ENCODE measurements at places on chromosomes 7 and 10.

- no peak for DNase-seq
Measured at GRCh38 chr7:70838292-70838907, 293.5 kb upstream of the GALNT17 start.

GRCh38 chr7:4745971-4746919 is 29.2 kb upstream of the AP5Z1 start:
- no peak for DNase-seq

GRCh38 chr7:111475959-111476358 is 86.3 kb downstream of the IMMP2L start:
- DNase-seq = no peak

DNA sequence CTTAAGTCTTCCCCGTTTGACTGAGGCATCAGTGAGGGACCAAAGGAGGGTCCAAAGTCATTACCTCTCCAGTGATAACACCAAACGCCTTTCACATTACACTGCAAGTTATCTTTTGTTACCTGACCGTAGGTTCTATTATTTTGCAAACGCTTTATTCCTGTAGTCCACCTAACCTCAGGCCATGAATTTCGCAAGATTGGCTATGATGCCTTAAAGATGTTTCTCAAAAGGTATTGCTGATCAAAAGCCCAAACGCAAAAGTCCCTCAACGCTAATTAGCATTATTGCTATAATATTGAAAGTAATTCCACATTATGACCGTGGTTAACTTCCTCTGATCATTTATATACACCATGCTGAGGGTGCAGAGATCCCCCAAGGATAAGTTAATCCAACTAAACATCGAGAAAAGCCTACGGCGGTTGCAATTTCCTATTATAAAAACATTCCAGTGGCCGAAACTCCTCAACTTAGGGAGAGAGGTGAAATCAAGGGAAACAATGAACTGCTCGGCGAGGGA is 649 bp downstream of the DNA2 start:
- no peak for DNase-seq

- no peak for DNase-seq
Measured at GRCh38 chr7:130481898-130482297, 10.0 kb upstream of the MEST start.

DNA sequence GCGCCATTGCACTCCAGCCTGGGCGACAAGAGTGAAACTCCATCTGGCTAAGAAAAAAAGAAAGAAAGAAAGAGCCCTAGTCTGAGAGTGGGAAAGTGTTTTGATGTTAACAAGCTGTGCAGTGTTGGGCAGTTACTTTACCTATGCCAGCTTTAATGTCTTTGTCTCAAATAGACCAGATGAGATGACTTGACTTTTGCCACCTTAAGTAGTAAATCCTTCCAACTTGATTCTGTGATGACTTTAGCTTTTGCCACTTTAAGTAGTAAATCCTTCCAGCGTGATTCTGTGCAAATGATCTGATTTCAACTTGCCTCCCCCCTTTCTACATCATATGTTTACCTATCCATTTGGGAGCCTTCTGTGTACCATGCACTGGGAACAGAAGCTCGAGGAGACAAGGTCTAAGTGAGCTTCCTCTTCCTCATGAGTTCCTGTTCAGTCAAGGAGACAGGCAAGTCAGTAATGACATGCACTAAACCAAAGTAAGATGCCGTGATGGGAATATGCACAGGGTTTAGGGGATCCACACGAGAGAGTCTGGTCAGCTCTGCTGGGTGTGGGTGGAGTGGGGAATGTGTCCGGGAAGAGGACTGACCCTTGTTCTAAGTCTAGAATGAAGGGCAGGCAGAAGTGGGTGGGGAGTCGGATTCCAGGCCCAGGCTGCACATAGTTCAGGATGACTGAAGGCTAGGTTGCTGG is 17.2 kb downstream of the INPP5F start:
- no peak for DNase-seq

DNA sequence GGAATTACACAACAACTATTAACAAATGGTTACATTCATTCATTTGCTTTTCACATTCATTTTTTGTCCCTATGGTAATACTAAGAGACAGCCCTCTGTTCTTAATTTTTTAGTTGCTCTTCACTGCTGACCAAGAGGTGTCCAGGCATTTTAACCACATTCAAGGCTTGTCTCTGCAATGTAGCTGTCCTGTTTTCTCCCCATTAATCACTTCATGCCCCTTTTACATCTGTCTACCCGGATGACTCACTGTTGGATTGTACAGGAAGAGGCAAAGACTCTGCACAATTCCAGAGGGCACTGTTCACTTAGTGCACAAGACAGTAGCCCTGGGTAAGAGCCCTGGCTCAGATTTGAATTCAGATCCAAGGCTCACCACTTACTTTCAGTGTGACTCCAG is 168.5 kb downstream of the NOC3L start:
- no peak for DNase-seq

DNA sequence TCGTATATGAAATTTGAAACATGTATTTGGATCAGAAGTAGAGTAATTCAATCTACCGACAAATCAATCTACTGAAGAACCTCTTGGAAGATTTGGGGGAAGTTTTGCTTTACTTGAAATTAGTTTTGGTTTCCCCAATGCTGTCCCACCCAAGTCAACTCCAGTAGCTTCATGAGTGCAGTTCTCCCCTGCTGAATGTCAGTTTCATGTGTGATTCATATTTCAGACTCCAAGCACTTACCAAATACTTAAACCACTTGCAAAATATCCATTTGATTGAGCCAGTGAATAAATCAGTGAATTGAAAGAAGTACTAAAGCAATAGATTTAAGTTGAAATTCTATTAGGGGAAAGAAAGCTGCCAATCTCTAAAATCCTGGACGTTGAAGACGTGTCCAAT is 9.3 kb downstream of the CALML5 start:
- DNase-seq = no peak

GRCh38 chr10:101380353-101381017 is 26.5 kb downstream of the BTRC start:
- DNase-seq = no peak

DNA sequence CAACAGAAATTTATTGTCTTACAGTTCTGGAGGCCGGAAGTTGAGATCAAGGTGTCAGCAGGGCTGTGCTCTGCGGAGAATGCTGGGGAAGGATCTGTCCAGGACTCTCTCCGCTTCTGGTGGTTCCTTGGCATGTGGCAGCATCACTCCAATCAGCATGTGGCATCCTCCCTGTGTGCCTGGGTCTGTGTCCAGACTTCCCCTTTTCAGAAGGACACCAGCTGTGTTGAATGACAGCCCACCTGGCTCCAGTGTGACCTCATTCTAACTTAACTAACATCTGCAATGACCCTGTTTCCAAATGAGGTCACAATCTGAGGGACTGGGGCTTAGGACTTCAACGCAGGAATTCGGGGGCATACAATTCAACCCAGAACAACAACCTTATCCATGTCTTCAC is 141.9 kb downstream of the BMS1 start:
- DNase-seq = no peak

- DNase-seq = no peak
Measured at GRCh38 chr10:16271571-16271970, 165.2 kb upstream of the PTER start.

GRCh38 chr10:128859738-128860386 is 607.2 kb upstream of the MGMT start:
- DNase-seq = peak; percentile 56

DNA sequence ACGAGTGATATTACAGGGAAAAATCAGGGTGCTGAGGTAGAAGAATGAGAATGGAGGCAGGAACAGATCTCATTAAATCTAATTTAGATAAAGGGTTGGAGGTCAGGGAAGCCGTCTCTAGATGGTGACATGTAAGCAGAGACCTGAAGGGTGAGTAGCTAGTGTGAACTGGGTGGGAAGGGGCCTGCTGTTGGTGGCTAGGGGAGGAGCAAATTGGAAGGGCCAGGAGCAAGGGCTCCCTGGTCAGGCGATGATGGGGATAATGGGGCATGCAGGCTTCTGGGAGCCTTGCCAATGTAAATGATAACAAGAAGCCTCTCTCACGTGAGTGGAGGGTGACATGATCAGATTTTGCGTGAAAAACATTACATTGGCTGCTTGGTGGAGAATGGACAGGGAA is 76.3 kb downstream of the WDFY4 start:
- DNase-seq = no peak

DNA sequence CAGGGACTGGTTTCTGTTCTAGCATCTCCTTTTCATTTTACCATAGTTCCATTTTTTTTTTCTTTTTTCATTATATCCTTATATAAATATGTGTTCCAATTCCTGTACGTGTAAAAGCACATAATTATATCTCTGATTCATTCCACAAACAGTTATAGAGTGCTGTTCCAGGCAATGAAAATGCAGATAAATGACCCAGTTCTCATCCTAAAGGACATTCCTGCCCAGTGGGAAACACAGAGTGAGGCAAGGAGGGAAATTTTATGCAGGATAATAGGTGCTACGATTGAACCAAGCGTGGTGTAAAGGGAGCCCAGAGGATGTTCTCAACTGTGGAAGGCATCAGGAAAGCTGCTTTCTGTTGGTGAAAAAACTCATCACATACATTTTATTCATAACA is 408.1 kb downstream of the GATA3 start:
- DNase-seq = no peak

DNA sequence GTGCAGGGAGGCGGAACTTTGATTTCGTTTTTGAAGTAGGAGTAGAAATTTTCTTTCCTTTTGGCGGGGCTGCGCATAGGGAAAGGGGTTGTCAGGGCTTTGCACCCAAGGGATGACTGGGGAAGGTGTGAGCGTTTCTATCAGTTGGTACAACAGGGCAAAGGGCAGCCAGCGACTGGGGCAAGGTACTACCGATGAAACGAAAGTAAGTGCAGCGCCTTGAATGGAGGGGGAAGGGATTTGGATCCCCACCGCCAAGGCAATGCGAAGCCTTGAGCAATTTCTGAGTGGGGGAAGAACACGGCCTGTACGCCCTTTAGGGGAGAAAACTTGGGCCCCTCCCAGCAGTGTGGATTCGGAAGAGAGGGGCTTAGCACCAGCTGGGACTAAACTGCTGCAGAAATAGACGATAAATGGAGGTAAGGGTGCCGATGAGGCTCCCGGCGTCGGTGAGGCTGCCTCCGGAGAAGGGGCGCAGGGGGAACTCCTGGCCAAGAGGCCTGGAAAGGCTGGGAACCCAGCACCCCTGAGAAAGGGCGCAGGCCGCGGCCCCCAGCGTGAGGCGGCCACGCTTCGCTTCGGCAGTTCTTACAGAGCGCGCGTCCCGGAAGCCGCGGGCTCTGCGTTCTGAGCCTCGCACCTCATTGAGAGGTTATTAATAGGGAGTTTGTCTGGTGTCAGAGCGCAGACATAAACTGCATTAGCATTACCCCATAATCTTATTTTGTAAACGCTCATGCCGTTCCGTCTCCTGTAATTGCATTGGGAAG is 10.0 kb upstream of the TLX1 start:
- DNase-seq = no peak

GRCh38 chr7:19663816-19664462 is 44.9 kb downstream of the POLR1F start:
- no peak for DNase-seq
